ENCODE measurements at places on chromosomes 1 and 21.

- no peak for DNase-seq
These were observed 532 bp downstream of the ERO1B start for GRCh38 chr1:236281198-236281653.

DNA sequence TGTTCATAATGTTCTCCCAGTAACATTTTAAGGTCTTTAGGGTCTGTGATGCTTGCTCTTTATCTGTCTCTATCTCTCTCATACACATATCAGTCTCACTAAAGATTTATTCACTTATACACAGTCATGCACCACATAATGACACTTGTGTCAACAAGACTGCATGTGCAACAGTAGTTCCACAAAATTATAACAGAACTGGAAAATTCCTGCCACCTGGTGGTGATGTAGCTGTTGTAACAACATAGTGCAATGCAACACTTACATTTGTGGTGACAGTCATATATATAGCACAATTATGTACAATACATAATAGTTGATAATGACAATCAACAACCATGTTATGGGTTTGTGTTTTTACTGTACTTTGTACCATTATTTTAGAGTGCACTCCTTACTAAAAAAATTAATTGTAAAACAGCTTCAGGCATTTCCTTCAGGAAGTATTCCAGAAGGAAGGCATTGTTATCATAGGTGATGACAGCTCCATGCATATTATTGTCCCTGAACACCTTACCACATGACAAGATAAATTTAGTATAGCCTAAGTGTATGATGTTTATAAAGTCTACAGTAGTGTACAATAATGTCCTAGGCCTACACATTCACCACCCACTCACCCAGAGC is 8.1 kb downstream of the TDRD5 start:
- peak; percentile 30 for DNase-seq

DNA sequence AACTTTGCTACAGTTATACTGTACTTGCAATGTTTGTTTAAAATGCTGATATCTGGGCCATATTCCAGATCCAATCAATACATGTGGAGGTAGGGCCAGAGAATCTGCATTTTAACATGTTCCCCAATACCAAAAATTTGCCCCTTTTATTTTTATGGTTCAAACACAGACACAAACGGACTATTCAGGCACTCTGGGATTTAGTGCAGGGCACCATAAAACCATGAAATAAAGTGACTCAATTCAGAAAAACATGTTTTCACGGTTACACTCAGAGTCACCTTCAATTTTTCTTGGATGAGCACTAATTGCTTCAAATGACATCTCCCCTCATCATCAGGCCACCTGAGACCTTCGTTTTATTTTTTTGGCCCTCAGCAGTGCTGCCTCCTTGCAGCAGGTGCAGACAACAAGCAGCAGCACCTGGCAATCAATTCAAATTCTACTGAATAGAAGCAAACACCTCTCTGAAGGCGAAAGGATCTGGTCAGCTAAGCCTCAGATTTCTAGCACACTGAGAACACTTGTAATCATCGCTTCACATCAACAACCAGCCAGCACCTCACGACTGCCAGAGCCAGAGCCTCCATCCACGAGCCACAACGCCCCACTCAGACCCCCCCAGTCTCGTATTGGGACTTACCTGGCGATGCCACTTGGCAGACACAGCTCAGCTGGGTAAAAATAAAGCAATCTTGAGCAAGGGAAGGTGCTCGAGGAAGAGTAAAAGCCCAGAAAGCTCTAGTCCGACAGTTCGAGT is 1.1 kb downstream of the ERO1B start:
- no peak for DNase-seq

- DNase-seq: no peak
These were observed 106.2 kb downstream of the CACHD1 start for GRCh38 chr1:64575881-64576676.

- DNase-seq: no peak
These were observed 1093.2 kb downstream of the ADGRL2 start for GRCh38 chr1:82893712-82894470.

DNA sequence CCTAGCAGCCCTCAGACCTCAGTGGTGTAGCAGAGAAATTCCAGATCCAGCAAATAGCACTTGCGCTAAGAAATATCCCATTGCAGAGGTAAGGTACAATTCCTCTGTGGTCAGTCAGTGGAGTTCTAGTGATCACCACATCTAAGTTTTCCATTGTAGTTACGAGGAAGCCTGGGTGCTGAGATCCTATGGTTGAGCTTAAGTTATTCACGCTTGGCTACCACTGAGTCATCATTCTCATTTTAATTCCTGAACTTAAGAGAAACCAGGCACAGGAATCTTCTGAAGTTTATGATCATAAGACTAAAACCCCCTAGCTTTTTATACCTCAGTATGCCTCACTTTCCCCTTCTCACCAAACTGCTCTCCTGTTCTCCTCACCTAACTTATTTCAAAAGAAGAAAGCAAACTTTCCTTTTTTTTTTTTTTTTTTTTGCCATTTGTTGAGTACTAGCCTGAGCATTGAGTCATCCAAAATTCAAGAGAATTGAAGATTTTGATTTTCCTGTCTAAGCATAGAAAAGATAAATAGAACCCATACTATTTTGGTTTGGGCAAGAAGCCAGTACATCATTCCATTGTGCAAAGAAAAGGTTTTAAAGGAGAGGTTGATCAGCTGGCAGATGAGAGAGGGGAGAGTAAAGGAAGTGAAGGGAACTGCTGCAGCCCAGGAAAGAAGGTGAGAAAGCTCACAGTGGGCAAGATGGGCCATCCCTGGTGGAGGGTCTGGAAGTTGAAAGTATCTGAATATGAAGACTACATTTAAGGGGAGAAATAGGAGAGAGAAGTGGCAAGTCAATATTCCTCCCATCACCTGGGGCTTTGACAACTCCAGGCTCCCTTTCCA is 39.9 kb downstream of the SERBP1 start:
- no peak for DNase-seq

DNA sequence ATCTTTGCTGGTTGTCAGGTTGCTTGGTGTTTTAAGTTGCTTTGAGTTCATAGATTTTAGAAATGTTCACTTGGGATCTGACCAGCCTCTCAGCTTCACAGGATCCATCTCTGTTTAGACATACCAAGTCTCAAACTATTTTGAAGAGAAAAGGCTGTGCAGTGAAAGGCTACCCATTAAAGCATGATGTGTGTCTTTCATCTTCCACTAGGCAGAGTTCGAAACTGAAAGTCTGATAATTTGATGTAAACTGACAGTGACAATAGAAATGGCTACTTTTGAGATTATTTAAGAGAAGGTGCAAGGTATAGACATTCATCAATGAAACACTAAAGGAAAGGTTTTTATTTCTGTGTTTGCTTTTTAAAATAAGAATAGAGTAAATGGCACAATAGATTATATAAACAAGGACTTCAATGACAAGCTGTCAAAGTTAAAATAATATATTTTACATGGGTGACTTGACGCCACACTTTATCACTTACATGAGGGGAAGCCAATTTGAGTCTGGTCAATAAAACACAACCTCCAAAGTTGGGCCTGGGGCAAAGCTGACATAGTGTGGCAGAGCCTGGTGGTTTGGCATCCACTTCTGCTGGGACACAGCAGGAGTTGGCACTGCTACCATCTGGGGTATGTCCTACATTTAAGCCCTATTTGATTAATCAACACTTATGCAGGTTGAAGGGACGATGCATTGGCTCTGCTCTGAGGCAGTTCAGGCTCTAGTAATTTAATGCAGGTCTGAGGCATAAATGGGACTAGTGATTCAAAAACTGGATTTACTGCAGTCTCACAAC is 197.7 kb downstream of the CRB1 start:
- DNase-seq: peak; percentile 68

- no peak for DNase-seq
These were observed 17.1 kb downstream of the MR1 start for GRCh38 chr1:181050922-181051321.

- no peak for DNase-seq
These were observed 13.8 kb downstream of the TMEM51 start for GRCh38 chr1:15167386-15167785.

DNA sequence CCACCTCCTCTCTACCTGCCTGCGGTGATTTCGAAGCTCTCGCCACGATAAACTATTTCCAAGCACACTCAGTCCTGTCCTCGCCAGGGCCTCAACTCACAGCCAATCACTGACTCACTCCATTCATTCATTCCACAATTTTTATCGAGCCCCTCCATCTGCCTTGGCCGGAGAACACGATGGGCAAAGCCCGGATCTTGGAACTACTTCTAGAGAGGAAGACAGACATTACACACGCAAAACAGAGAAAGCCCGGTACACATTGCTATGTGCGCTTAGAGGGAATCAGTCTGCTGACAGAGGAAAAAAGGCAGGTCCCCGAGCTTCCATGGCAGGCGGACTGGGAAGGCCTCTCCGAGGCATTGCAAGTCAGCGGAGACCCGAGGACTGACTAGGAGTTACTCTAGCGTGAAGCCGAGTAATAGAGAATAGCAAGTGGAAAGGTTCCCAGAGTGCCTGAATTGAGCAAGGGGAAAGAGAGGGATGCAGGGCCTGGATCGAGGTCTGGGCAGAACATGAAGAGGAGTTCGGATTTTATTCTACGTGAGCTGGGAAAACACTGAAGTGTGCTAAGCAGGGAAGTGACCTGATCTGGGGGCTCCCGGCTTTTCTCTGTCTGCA is 54.2 kb upstream of the DNAJC6 start:
- DNase-seq: no peak

GRCh38 chr1:193846876-193847604 is 660.6 kb upstream of the B3GALT2 start:
- DNase-seq: peak; percentile 54

DNA sequence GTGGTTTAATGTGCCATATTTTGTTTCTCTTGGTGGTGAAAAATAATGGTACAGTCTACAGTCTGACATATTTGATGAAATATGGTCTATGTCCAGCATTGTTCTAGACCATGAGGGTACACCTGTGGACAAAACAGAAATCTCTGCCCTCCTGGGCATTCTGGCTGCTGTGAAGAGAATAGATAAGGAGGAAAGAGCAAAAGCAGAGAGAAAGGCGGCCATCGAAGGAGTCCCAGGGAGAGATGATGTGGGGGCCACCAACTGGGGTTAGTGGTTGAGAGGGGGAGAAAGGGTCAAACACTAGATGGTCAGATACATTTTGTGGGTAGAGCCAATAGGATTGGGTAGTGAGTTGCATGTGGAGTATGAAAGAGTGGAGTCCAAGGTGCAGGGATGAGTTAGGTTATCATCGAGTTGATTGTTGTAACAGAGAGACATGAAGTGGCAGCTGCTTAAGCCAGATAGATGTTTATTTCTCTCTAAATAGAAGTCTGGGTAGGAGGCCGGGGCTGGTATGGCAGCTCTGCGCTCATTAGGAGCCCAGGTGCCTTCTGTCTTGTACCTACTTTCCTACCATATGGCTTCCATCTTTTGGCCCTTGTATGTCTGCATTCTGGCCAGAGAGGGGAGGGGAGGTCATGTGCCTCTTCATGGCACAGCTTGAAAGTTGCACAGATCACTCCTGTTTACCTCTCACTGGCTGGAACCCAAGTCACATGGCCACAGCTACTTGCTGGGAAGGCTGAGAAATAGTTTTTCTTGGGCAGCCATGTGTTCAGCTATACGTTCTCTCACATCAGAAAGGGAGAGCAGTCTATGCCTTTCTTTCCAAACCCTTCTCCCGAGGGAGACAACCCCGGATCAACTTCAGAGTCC is 13.0 kb downstream of the UBE4B start:
- peak; percentile 92 for DNase-seq

DNA sequence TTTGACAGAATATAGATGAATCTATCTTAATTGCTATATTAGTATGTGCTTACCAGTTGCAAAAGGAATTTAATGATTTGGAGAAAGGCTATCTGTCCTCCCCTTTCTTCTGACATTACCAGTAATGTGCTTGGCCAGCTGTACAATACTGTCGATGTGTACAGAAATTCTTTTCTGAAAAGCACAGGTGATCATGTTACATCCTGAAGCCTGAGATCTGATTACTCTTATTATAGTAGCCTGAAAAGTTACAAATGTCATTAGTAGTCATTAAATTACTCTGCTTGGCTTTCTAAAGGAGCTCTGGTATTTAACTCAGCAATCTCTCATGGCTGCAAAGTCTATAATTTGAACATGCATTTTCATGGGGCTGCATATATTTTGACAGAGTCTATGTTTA is 209.8 kb downstream of the PTPRC start:
- DNase-seq: no peak

GRCh38 chr1:166166698-166167571 is at the start of gene FAM78B:
Gene FAM78B, minus strand, starts transcription at chr1:166167001. Its CDS starts 753 bp downstream, at chr1:166166248.
- peak; percentile 77 for DNase-seq

GRCh38 chr1:176462674-176463378 is at the start of gene PAPPA2:
Gene PAPPA2, plus strand, starts transcription at chr1:176463175. Its CDS starts 93,148 bp downstream, at chr1:176556323.
- DNase-seq: no peak

GRCh38 chr1:174013864-174014418 is 8.2 kb downstream of the RC3H1 start:
- no peak for DNase-seq

Data from NCI-H446 (cell line).